Stimulated activated CD8-positive, alpha-beta memory T cell treated with anti-CD3 and anti-CD28 coated beads, Interleukin-4, amount 100 ng/mL, for 1 hour (primary cell): ENCODE measurements at places on chromosomes 2 and 18.

DNA sequence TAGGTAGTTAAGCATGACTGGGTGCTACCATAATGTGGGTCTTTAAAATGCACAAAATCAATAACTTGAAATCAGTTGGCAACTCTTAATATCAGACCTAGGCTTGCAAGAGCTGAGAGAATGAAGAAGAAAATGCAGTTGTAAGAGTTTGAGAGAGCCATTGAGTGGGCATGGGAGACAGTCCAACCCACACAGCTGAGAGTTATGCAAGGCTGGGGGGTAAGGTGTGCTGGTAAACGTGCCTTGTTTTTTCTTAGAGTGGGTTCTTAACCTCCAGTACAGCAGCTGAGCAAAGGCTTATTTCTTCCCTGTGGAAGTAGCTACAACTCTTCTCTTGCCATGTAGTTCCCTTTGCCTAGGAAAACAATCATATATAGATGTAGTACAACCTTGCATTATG, 20.2 kb upstream of the CCDC178 start:
- DNase-seq = no peak

GRCh38 chr2:1741851-1742250, 2.5 kb downstream of the PXDN start:
- DNase-seq = no peak

DNA sequence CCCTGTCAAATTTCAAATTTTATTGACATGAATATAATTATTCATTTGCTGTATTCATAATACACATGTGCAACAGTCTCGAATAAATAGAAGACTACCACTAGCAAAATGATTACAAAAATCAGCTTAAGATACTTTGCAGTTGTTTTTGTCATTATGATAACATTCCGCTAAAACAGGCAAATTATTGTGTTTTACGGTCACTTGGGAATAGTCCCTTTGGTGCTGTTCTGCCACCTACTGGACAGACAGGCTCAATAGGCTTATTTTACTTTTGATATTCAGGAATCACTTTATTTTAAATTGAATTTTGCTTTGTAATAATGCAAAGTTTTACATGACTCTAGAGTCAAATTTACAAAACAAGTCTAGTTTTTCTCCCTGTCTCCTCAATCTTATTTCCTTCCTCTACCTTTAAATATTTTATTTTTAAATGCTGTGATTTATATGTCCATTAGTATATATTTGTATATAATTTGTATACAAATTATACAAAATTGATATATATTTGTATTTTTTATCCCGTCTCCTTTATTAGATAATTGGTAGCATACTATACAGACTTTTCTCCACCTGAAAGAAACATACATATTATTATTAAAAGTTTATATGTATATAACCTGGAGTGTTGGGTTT, 456.3 kb downstream of the DLGAP1 start:
- DNase-seq = no peak

DNA sequence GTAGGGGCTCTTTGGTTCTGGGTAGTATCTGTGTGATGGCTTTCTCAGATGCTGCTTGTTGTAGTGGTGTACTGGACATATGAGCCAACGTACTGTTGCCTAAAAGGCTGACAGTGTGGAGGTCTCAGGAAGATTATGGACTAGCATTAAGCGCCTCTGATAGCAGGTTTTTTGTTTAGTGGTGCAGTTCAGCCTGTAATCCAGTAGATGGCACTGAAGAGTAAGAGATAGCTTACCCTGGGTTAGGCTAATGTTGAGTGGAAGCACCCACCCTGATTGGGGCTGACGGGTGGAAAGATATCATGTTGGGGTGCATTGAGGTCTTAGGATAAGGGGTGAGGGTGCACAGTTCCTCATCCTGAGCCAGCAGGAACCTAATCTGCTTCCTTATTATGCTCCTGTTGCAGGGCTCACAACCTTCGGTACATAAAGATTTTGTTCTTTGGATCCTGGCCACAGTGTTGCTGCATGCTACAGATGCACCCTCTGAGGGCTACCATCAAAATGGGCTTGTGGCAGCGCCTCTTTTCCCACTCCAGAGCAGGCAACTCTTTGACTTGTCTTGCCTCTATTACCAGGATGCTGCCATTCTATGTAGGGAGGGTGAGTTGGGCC, 79.6 kb downstream of the MSTN start:
- DNase-seq = no peak

DNA sequence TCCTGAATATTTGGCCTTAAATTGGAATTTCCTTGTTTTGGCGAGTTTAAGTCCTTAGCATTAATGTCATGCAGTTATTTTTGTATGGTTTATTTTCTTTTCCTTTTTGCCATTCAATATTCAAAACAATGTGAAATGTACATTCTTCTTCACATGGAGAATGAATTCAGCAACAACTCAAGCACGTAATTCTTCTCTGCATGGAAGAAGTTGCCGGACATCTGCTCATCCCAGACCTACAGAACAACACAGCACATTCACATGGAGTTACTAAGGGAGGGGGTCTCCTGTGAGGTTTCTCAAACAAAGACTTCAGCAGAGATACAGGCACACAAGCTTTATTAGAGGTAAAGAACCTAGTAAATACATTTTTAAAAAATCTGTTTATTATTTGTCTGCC, 236.8 kb downstream of the SATB2 start:
- no peak for DNase-seq

- DNase-seq = no peak
These were observed 90.6 kb upstream of the MBOAT2 start for GRCh38 chr2:9094117-9094516.

DNA sequence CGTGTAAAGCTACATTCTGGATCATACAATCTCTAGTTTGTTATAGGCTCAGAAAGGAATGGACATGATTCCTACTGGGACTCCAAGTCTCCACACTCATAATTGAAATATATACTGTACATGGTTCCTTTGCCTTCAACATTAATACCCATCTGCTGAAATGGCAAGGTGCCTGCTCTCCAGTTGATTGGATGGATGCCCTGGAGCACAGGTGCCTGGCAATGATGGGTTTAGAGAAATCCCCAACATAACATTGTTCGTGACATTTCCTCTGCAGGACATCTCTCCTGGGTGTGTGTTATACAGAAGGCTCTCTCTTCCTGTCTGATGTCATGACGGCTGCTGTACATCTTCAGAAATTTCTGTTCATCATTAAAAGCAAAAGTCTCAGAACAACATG, 449.7 kb upstream of the CWC22 start:
- DNase-seq = no peak

DNA sequence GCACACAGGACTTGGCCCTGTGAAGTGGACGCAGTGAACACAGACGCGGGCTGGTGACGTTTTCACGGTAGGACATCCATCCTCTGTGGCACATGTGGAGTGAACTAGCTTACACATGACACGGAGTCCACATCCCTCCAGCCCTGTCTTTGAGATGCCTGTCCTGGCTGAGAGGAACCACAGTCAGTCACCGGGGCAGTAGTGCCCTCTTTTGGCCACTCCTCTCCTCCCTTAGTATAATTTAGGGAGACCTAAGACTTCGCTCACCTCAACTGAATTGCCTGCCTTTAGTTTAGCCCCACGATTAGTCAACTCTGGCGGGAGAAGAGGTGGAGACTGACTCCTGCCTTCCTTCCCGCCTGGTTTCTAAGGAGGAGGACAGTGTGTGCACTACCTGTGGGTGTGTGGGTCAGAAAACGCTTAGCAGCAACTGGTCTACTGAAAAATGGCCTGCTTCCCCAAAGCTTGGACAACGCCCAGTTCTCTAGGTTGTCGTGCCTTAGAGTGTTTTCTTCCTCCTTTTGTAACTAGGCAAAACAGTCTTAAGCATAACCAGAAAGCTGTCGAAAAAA, 70.6 kb downstream of the MBP start:
- no peak for DNase-seq

GRCh38 chr2:136248242-136248641, 130.3 kb upstream of the CXCR4 start:
- no peak for DNase-seq

DNA sequence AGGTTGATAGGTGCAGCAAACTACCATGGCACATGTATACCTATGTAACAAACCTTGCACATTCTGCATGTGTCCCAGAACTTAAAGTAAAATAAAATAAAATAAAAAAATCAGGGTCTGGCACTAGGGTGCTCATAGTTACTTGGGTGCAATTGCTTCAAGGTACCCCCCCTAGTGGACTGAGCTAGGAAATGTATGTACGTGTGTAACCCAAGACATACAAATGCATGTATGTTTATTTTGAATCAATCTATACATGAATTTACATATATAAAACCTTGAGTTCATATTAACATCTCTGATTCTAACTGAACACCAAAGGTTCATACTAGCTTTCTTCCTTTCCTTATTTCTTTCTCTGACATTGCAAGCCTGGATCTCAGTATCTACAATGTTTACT, 51.5 kb downstream of the USP37 start:
- no peak for DNase-seq

DNA sequence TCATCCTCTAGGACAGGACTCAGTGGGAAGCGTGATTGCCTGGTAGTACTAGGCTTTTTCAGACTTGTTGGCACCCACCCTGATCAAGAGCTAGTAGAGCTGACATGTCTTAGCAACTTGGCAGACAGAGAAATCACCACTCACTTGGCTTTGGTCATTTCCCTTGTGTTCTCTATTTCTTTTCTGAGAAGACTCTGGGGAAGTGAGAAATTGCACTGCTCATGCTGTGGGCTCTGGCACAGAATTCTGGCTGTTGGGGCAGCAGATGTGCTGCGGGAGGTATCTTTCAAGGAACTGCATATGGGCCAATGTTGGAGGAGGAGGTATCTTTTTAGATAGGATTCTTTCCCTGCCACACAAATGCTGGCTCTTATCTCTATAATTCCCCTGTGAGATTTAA, 529.1 kb upstream of the MEX3C start:
- DNase-seq = no peak

GRCh38 chr18:75409806-75410205, 17.7 kb downstream of the SMIM21 start:
- DNase-seq = no peak

GRCh38 chr2:201448061-201448460, 3.2 kb downstream of the TRAK2 start:
- no peak for DNase-seq

GRCh38 chr2:58502931-58503330, 261.8 kb upstream of the FANCL start:
- no peak for DNase-seq

GRCh38 chr2:189024901-189025618, 50.9 kb downstream of the COL3A1 start:
- no peak for DNase-seq
